ENCODE measurements at places on chromosomes 4 and X.

GRCh38 chr4:155009288-155009687, 199.1 kb upstream of the NPY2R start:
- DNase-seq, result no peak

- no peak for DNase-seq
Observed at GRCh38 chr4:116453127-116453526, 632.2 kb downstream of the TRAM1L1 start.

DNA sequence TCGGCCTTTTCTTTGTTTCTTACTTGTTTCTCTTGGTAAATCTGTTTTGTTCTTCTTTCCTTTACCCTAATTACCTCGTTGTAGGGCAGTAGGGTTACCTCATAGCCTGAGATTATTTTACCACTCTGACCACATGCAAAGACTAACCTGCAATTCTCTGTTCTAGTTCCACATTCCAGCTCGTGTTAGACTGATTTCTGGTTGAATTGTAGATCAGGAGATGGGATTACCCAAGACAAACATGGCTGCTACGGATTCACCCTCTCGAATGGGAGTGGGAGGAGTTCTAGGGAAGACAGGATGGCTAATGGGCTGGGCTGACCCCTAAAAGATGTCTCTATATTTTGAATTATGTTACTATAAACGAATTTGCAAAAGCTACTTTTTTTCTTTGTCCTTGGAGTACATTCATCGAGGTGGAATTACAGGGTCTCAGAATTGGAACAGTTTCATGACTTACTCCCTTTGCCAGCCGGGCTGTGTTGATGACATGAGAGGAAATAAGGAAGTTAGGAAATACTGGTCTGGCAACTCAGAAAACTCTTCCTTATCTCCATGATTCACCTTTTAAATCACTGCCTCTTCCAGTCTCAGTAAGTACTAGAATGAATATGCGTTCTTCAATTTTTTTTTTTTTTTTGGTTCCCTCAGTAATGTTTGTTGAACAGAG, 36.7 kb upstream of the FBXW7 start:
- DNase-seq, result no peak

- no peak for DNase-seq
Observed at GRCh38 chr4:140628016-140628415, 59.3 kb upstream of the UCP1 start.

DNA sequence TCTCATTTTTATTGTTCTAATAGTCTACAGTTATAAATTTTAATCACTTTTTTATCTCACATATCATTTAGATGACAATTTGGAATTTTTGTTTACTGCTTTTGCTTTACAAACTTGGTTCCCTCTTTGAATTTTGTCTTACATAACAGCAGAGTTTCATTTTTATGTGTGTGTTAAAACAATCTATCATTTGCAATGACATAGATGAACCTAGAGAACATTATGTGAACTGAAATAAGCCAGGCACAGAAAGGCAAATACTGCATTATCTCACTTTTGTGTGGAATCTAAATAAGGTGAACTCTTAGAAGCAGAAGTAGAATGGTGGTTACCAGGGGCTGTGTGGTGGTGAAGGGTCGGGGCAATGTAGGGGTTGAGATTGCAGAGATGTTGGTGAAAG, 170.7 kb downstream of the GASK1B start:
- DNase-seq, result no peak

DNA sequence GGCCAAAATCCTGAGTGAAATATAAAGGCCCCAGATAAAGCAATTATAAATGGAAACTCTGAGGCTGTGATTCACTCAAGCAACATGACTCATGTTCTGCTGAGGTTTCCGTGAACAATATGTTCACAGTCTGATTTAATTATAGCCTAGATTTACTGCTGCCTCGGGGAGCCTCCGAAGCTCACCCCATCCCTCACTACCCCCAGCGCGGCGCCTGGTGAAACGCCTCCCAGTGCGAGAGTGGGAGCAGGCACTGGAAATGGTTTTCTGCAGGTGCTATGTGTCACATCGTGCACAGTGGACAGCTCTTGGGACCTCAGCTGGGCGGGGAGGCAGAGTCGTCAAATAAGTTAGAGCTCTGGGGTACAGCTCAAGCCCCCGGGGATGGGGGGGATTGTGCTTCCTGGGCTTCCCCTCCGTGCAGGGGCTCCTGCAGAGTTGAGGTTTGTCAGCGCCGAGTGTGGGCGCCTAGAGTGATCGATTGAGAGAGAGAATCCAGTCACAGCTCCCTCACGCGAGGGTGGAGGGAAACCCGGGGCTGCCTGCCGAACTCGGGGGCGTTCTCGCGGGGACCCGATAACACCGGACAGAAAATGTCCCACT, 110.6 kb downstream of the PHKA2 start:
- no peak for DNase-seq
